Thoracic aorta (tissue), 2 donors: ENCODE measurements at places on chromosomes 6 and 20. TPM values are rescaled to one million over a fixed set of nuclear protein-coding genes. Genes with fewer than 3 reads are reported as not detected.
A peak's percentile ranks its signal among the peaks of the same experiment; 100 is the strongest.

DNA sequence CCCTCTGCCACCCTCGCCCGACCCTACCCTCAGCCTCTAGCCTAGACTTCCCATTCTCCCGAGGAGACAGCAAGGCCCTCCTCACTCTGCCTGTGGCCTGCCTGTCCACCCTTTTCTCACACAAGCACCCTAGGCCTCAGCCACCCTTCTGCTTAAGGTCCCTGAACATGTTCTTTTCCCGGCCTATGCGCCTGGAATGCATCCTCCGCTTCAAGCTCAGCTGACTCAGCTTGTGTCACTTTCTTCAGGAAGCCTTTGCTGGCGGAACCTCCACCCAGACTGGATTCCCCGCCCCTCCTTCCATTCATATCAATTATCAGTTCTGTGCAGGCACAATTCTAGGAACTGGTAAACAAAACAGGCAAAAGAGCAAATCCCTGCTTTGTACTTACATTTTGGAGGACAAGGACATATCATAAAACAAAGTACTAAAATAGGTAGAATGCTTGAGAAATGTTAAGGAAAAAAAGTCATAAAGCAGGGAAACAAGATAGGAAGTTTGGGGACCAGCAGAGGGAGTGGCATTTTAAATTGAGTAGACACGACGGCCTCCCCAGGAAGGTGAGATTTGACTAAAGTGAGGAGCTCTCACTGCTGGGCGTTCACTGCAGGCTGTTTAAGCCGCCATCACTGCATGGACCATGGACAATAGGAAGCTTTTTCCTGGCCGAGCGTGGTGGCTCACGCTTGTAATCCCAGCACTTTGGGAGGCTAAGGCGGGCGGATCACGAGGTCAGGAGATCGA is 17.9 kb upstream of the SNHG17 start:
- H3K27me3 ChIP-seq = no peaks in the 10 kb centered on the region
- peaks cover 12% of the 10 kb centered on the region for H3K36me3 ChIP-seq
- H3K27ac ChIP-seq = no peak overlapping the region
- H3K4me3 ChIP-seq = no peak overlapping the region

GPX5 gene
- not detected for total RNA-seq

SLC35F1 gene
- total RNA-seq = 0.81 TPM

RCAN2 gene
- 126 TPM for total RNA-seq

GRCh38 chr20:34049897-34050695 is 56.4 kb downstream of the RALY start:
- peaks cover 17% of the 10 kb centered on the region for H3K4me1 ChIP-seq
- no peak overlapping the region for H3K27ac ChIP-seq
- no peaks in the 10 kb centered on the region for H3K36me3 ChIP-seq
- H3K27me3 ChIP-seq = no peaks in the 10 kb centered on the region
- no peak overlapping the region for H3K4me3 ChIP-seq
- DNase-seq = no peak

DNA sequence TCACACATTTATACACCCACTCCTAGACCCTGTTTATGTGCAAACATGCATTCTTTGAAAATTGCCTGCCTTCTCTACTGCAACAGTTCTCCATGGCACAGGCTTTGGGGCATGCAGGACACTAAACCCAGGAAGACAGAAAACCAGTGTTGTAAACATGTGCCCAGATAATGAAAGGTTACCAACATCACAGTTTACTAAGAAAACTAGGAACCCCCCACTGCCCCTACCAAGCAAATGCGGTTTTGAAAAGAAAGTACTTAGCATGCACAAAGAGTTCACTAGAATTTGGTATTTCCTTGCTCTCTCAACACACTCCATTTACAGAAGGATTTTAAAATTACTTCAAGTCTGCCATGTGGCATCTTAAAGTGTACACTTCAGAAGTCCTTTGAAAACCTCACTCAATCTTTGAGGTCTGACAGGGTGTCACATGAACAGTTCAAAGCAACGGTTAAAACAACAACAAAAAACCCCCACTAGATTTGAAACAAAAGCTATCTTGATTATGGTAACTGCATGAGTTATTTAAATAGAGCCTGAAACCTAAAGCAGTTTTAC is 245.0 kb downstream of the GMPR start:
- peaks cover 6% of the 10 kb centered on the region for H3K36me3 ChIP-seq
- H3K4me1 ChIP-seq = peaks cover 2% of the 10 kb centered on the region
- H3K4me3 ChIP-seq = no peak overlapping the region

XRN2 gene
- 44.7 TPM for total RNA-seq

GRCh38 chr6:124682751-124683150 is 279.5 kb upstream of the RNF217 start:
- no peak overlapping the region for H3K27ac ChIP-seq
- no peaks in the 10 kb centered on the region for H3K27me3 ChIP-seq
- DNase-seq = no peak
- no peaks in the 10 kb centered on the region for H3K36me3 ChIP-seq

KCNB1 gene
- total RNA-seq = 1.4 TPM

- no peaks in the 10 kb centered on the region for H3K27me3 ChIP-seq
- no peak for DNase-seq
- H3K36me3 ChIP-seq = no peaks in the 10 kb centered on the region
- H3K4me3 ChIP-seq = no peak overlapping the region
- H3K4me1 ChIP-seq = no peaks in the 10 kb centered on the region
These were observed 24.7 kb upstream of the BLCAP start for GRCh38 chr20:37552415-37552814.

IL17A gene
- not detected for total RNA-seq

GRCh38 chr6:157528931-157529653 is 148.1 kb downstream of the ZDHHC14 start:
- H3K27ac ChIP-seq = no peak overlapping the region
- no peak overlapping the region for H3K4me3 ChIP-seq
- H3K4me1 ChIP-seq = peaks cover 16% of the 10 kb centered on the region
- H3K36me3 ChIP-seq = no peaks in the 10 kb centered on the region

DNA sequence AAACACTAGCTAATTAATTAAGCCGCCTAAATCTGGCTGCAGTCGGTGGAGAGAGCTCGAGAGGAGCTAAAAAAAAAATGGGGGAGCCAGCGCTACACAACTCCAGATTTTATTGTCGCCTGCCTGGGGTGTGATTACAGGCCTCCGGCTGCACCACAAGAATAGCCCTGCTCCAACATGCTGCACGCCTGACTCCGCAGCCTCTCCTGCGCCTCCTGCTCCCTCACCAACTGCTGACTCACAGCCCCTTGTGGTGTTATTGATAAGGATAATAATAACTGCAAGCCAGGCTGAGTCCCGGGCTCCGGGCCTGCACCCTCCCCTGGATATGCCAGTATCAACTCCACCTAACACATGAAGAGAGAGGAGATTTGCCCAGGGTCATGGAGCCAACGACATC is 16.8 kb downstream of the SIRPA start:
- peaks cover under 1% of the 10 kb centered on the region for H3K4me1 ChIP-seq
- H3K27me3 ChIP-seq = no peaks in the 10 kb centered on the region
- H3K27ac ChIP-seq = no peak overlapping the region
- DNase-seq = no peak
- no peak overlapping the region for H3K4me3 ChIP-seq
- peaks cover 35% of the 10 kb centered on the region for H3K36me3 ChIP-seq

SYTL3 gene
- 7.1 TPM for total RNA-seq

TNFRSF21 gene
- total RNA-seq = 7.3 TPM

EYA2 gene
- 3.5 TPM for total RNA-seq

DNA sequence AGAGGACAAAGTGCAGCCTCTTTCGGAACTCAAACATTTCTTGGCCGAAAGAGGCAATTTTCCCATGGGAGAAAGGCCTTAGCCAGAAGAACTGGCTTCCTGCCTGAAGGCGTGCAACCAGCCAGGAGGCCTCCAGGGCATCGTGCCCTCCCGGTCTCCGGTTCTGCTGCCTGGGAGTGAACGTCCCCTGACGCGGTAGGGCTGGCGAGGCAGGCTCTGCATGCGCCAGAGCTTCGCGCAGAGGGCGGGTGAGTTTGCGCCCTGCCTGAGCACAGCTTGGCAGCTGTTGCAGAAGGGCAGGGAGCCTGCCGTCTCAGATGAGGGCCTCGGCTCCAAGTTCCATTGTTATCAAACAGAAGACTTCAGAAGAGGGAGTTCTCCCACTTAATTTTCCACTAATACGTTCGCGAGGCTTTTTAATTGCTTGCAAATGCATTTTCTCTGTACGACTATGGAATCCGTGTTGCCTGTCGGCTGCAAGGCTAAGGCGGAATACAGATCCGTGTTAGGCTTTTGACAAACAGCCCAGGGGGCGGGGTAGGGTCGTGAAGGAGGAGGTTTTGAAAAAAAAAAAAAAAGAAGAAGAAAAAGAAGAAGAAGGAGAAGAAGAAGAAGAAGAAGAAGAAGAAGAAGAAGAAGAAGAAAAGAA is 5.5 kb upstream of the TFAP2D start:
- no peaks in the 10 kb centered on the region for H3K27me3 ChIP-seq
- H3K4me3 ChIP-seq = no peak overlapping the region
- no peak for DNase-seq
- H3K36me3 ChIP-seq = no peaks in the 10 kb centered on the region

- H3K27me3 ChIP-seq = no peaks in the 10 kb centered on the region
- no peaks in the 10 kb centered on the region for H3K36me3 ChIP-seq
- DNase-seq = no peak
- no peaks in the 10 kb centered on the region for H3K4me1 ChIP-seq
- H3K27ac ChIP-seq = no peak overlapping the region
These were observed 194.8 kb downstream of the COL9A1 start for GRCh38 chr6:70107852-70108629.

GRCh38 chr20:58659841-58660240 is 8.8 kb downstream of the STX16 start:
- no peak overlapping the region for H3K27ac ChIP-seq
- H3K36me3 ChIP-seq = no peaks in the 10 kb centered on the region
- H3K4me3 ChIP-seq = no peak overlapping the region
- H3K27me3 ChIP-seq = no peaks in the 10 kb centered on the region

VIP gene
- total RNA-seq = 0.63 TPM

DNA sequence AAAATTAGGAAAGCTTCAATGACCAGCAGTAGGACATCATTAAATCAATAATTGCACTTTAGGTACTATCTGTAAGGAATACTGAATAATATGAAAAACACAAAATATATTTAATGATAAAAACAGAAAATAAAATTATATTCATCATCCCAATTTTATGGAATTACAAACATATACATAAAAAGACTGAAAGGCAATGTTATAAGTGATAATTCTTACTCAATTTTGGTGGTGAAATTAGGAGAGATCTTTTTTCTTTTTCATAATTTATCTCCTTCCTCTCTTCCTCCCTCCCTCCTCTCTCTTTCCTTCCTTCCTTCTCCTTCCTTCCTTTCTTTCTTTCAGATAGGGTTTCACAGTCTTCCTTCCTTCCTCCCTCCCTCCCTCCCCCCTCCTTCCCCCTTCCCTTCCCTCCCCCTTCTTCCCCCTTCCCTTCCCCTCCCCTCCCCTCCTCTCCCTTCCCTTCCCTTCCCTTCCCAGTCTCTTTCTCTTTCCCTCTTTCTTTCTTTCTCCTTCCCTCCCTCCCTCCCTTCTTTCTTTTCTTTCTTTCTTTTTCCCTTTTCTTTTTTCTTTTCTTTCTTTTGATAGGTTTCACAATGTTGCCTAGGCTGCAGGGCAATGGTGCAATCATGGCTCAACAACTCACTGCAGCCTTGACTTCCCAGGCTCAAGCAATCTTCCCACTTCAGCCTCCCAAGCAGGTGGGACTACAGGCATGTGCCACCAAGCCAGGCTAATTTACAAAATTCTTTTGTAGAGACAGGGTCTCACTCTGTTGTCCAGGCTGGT is 36.8 kb downstream of the RSPH3 start:
- H3K27me3 ChIP-seq = no peaks in the 10 kb centered on the region
- H3K4me1 ChIP-seq = no peaks in the 10 kb centered on the region
- DNase-seq = no peak
- H3K36me3 ChIP-seq = no peaks in the 10 kb centered on the region

DNA sequence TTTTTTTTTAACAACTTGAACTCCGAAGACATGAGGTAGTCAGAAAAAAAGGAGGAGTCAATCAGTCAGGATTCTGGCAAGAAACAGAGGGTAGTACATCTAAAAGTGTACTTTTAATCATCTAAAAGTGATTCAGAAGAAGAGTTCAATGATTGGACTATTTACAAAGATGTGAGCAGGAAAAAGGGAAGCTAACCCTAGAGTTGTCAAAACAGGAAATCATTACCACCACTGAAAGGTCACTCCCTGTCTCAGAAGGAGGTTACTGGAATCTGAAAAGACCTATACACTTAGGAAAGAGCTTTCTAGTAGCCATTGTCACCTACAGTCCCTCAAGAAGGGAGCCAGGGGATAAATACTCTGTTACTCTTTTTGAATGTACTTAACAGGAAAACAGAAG is 16.7 kb upstream of the LMBRD1 start:
- no peaks in the 10 kb centered on the region for H3K36me3 ChIP-seq
- H3K27me3 ChIP-seq = no peaks in the 10 kb centered on the region
- no peak overlapping the region for H3K4me3 ChIP-seq
- DNase-seq = no peak

C20orf202 gene
- total RNA-seq = 1.7 TPM

DNA sequence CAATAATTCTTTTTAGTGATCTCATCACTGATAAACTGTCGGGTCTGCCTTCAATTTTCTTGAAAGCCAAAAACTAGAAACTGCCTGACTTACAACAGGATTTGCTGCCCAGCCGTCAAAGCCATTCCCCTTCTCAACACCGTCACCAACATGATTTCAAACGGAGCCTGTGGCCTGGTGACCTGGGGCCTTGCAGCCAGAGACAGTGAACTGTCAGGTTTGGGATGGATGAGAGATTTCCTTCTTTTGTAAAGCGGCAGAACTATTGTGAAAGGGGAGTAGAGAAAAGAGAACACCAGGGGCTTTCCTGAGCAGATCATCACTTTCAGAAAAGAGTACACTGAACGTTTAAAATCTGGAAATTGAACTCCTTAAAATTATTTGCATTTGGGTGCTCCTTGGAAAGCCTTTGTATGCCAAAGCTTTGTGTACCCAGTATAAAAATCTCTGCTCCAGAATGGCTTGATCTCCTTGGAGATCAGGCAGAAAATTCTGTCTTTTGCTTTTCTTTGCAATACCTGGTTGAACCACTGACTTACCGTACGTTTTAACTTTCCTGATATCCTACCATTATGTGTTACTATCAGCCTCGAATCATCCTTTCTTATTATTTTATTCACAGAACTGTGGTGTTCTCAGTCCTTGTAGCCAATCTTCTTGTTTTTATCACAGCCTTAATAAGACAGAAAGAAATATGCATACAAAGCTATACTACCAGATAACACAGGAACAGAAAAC is 125.2 kb downstream of the PACRG start:
- no peaks in the 10 kb centered on the region for H3K27me3 ChIP-seq
- DNase-seq = no peak
- H3K4me3 ChIP-seq = no peak overlapping the region
- no peaks in the 10 kb centered on the region for H3K36me3 ChIP-seq

- H3K27ac ChIP-seq = no peak overlapping the region
- H3K4me3 ChIP-seq = peak overlapping the region; percentile 26
- no peaks in the 10 kb centered on the region for H3K36me3 ChIP-seq
- no peaks in the 10 kb centered on the region for H3K27me3 ChIP-seq
These were observed 12.4 kb downstream of the MAFB start for GRCh38 chr20:40676491-40677269.

PGBD1 gene
- total RNA-seq = 8.3 TPM

DNA sequence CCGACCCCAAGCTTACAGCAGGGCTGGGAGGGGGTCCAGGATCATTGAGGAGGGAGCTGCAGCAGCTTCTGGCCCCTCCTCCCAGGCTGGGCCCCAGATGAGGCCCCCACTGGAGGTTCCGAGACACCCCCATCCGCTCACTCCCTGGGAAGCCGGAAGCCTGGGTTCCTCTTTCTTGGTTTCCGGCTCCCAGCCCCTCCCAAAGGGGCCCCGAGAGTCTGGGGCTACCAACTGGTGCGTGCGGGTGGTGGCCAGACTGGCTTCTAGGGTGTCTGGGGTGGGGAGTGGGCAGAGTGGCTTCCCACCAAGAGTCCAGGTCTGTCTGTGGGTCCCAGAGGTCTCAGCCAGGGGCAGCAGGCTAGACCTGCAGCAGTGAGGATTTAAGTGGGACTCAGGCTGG is 2.2 kb downstream of the RGS19 start:
- H3K4me3 ChIP-seq = peak overlapping the region; percentile 83
- no peak overlapping the region for H3K27ac ChIP-seq
- peaks cover 11% of the 10 kb centered on the region for H3K4me1 ChIP-seq
- peaks cover 11% of the 10 kb centered on the region for H3K36me3 ChIP-seq
- DNase-seq = no peak
- H3K27me3 ChIP-seq = no peaks in the 10 kb centered on the region

TCP11 gene
- not detected for total RNA-seq
